ENCODE measurements at places on chromosomes 1 and 21.
A peak's percentile ranks its signal among the peaks of the same experiment; 100 is the strongest.

DNA sequence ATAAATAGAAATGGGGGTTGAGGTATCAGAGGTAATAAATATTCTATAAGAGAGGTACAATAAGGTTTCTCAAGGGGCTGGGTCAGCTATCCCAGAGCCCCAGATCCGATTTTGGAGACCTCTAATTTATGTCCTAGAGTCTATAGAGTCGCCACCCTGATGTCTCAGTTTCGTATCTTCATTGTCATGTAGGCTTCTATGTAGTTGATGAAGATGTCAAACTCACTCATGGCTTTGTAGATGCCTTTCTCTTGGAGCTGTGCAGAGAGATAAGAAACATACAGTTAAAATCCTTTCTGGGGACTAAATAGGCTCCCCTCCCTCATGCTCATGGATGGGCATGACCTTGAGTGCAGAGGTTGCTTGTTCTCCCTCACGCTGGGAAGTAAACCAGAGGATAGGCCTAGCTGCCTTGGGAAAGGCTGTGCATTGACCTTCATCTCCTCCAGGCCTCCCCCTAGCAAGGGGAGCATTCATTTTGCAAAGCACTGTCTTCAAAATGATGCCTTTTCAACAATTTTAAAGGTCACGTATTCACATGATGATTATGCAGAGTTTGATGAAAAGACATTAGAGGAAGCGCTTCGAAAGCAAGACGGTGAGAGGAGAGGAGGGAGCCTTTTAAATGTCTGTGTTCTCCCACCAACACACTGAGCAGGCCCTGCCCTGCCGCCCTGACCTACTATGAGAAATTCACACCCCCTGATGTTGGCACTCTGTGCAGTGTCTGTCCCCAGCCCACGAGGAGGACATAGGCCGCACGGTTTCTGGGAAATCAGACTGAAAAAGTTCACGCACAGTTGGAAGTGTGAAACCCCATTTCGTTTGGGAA, 1.9 kb upstream of the IL19 start:
- no peak for DNase-seq

DNA sequence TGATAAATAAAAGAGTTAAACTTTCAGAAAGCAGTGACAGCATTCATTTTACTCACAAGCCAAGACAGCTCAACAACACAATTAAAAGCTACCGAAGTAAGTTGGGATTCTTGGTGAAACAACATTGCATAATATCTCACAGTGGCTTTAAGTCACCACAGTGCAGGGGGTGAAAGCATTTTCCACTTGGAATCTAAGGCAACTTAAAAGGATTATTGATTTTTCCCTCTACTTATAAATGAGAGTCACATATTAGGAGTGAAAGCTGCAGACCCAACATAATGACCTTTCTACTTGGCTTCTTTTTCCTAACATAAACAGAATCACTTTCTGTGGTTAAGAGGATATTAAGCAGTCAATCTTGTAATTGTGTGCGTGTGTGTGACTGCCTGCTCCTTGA, 536.6 kb upstream of the CXADR start:
- no peak for DNase-seq

DNA sequence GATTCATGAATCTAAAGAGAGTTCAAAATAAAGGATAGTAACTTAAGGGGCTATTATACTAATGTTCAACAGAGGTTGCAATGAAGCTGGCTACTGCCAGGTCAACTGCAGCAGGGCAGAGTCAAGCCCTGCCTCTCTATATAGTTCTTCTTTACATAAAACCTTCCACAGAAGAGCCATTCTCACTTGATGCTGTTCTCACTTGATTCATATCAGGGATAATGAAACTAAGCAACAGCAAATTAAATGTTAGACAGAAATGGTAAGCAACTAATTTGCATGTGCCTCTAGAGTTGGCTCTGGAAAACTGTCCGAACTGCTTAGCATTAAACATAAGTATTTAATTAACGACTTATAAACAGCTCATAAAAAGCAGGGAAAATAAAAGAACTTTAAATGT, 17.4 kb downstream of the CCSAP start:
- DNase-seq, result no peak

- DNase-seq, result no peak
These were observed 59.5 kb upstream of the LAMC2 start for GRCh38 chr1:183126528-183126927.

GRCh38 chr1:221604948-221605347, 136.9 kb downstream of the DUSP10 start:
- no peak for DNase-seq

DNA sequence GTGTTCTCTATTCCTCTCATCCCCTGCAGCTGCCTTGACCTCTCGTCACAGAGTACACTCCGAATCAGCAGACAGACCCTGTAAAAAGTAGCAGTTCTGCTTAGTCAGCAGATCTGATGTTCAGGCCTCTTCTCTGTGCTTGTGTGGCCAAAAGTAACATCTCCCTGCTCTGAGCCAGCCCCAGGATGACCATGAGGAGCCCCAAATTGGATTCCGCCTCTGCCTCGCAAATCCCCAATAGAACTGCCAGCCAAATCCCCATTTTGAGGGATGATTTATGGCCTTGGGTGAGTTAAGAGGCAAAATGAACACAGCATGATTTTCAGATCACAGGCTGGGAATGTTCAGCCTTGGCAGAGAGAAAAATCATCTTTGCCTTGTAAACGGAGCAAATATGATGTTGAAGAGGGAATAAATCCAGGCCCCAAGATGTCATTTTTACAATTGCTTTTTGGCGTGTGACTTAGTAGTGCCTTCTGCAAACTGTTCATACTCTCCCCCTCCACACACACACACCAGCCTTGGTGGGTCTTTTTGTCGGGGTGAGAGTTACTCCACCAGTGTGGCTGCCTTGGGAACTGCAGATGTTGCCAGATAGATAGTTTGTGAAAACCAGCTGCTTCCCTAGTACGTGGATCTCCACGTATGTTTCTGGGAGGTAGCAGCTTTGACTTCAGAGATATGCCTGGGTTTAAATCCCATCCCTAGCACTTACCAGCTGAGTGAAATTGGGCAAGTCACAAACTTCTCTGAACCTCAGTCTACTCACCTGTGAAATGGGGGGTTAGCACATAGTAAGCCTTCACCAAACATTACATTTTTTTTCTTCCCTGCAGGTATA, 77.8 kb downstream of the MAN1C1 start:
- no peak for DNase-seq

DNA sequence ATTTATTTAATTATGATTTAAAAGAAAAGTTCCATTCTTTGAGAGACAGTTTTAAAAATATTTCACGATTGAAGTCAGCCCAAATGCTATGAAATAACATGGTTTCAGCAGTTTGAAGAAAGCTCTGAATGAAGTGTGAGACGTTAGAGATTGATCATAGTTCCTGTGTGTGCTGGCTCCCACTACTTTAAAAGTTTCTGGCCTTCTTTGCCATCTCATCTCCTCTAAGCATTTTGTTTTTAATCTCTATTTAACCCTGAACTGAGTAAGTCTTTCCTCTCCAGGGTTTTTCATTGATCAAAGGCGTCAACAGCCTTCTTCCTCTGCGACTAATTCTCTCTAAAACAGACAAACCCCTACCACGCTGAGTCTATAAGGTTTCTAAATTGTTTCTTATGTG, 225.3 kb upstream of the B3GALT2 start:
- no peak for DNase-seq

GRCh38 chr1:236520445-236521005, 3.3 kb upstream of the LGALS8 start:
- no peak for DNase-seq

DNA sequence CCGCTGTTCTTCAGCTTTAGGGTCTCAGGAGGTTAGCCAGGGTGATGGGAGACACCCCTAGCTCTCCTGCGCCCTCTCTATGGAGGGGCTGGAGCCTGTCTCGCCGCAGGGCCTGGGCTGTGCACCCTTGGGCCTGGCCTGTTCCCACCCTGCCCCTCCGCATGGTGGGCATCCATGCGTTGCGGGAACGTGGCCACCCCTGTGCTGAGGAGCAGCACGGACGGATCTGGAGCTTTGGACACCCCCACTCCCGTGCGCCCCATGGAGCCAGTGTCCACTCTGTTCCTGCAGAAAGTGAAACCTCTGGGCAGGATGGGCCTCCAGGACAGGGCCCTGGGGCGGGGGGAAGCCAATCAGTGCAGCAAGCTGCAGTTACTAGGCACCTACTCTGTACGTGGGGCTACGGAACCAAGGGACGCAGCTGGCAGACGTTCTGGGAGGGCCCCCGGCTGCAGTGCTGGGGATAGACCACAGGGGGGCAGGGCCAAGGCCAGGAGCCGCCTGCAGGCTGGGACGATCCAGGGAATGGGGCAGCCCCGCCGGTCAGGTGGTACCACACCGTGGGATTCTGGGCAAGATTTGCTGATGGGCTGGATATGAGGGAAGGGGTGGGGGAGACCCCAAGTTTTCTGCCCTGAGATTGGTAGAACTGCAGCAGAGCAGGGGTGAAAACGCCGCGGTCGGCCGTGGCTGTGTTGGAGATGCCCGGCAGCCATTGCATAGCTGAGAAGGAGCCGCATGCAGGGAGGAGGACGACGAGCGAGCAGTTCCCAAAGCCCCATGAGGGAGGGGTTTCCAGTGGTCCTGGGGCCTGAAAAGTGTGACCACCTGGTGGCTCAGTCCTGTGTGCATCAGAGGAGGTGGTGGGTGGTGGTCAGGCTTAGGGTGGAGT, 43.3 kb downstream of the TP73 start:
- peak; percentile 50 for DNase-seq

DNA sequence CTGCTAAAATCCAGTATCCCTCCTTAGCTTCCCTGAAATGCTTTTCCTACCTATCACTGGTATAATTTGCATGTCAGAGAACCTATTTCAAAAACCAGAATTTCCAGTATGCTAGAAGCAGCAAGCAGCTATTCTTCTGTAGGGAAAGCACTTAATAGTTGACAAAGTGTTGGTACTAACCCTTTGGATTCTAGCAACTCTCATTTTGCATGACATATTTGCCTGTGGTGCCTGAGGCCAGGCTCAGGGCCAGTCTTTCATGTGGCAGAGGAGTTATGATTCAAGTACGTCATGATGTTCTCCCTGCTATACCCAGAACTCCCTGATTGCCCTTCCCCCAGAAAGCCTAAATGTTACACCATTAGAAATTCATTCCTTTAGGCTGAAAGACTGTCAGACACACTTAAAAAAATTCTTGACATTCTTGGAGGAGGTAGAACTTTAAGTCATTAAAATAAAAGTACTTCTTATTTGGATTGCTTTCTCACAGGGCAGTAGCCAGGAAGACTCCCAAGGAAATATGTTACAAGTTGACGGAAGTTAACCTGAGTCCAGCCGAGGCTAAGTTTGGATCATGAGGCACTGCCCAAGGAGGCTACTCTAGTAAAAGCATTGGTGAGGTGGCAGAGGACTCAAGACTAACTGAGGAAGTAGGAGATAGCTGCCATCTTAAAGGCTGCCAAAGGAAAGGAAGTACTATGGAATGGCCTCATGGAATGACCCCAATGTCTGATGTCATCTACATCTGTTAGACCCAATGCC, 298.4 kb upstream of the SPAG17 start:
- DNase-seq, result no peak

GRCh38 chr1:23567629-23567995, 8.3 kb upstream of the ID3 start:
- no peak for DNase-seq

- no peak for DNase-seq
These were observed 293.3 kb upstream of the GREM2 start for GRCh38 chr1:240905225-240905765.

DNA sequence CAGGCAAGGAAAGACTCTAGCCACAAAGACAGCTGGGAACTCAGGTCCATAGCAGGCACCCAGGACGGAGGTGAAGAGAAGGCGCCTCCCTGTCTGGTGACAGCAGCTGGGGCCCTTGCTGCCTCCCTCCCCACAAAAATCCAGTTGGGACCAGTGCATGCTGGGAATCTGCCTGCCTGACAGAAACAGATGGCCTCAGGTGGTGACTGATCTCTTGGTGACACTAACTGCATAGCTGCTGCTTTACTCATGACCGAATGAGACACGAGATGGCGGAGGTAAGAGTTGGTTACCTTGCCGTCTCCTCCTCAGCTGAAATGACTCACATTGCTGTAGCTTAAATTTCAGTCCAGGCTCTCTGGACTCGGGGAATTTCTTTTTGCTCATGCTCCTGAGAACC, 130.3 kb downstream of the FGGY start:
- no peak for DNase-seq

DNA sequence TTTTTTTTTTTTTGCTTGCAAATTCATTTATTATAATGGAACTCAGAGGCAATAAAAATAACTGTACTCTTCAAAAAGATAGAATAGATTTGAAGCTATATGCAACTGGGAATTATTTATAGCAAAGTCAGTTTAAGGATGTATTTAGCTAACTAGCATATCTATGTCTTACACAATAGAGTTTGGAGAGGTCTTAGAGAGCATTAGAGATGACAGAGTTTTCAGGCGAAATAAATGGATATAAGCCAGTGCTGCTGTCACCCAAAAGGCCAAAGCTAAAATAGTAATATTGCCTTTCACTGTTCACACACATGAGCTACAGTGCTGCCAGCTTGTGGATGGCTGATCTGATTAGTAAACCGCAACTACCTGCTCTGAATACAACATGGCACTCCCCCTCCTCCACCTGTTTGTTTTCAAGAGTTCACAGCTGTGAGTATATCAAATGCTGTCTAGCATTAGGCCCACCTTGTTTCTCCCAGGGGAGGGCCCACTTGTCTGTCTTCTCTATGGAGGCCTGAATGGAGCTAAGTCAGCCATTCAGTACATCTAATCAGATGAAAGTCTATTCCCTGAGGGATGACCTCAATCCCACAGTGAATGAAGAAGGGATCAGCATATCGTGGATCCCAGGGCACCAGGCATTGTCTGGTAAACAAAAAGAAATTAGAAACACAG, 25.2 kb upstream of the SSX2IP start:
- no peak for DNase-seq

GRCh38 chr1:151265446-151266236, 11.1 kb downstream of the PSMD4 start:
- no peak for DNase-seq

DNA sequence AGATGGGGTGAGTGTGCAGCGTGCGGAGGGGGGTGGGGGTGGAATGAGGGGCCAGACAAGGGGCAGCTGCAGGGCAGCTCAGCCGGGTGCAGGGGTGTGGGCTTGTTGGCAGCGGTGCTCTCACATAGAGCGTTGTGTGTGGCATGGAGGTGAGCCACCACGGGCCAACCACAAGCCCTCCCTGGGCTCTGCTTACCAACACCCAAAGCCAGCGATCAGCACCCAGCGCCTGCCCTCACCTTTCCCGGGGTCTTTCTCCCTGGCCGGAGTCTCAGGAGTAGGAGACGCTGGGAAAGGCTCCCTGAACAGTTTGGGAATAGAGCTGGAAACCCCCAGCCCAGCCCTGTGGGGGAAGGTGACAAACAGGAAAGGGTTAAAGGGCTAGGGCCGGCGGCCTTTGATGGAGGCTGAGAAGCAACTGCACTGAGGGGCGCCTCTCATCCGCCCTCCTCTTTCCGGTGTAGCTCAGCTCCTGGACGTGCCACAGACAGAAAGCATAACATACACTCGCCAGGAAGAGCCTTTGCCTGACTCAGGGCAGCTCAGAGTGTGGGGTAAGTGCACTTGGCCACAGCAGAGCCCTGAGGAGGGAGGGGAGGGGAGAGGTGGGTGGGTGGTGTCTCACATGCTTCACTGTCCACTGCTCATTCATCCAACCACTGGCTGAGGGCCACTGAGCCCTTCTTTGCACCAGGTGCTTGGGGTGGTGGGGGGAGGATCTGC, 577 bp downstream of the IKBKE start:
- peak; percentile 77 for DNase-seq

- peak; percentile 26 for DNase-seq
These were observed 82.8 kb downstream of the TRIM33 start for GRCh38 chr1:114428083-114428754.
